ENCODE measurements at places on chromosomes 16 and 17.

- no peak for DNase-seq
These were observed 27.4 kb downstream of the TMEM132E start for GRCh38 chr17:34606763-34607162.

DNA sequence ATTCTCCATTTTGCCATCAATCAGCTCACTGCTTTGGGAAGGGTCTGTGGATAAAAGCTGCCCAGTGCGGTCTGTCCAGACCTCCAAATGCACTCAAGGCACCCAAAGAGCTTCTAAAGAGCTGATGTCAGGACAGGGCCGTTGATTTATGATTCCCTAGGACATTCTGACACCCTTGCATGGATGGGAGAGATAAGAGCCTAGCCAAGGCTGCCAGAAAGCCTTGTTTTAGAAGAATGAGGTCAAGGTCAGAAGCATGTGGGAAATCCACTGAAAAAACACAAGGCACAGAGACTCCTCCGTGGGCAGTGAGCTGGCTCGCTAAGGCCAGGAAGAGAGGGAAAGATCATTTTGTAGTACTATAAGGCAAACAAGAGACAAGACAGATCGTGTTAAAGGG, 214.0 kb downstream of the CDH11 start:
- DNase-seq, result no peak

DNA sequence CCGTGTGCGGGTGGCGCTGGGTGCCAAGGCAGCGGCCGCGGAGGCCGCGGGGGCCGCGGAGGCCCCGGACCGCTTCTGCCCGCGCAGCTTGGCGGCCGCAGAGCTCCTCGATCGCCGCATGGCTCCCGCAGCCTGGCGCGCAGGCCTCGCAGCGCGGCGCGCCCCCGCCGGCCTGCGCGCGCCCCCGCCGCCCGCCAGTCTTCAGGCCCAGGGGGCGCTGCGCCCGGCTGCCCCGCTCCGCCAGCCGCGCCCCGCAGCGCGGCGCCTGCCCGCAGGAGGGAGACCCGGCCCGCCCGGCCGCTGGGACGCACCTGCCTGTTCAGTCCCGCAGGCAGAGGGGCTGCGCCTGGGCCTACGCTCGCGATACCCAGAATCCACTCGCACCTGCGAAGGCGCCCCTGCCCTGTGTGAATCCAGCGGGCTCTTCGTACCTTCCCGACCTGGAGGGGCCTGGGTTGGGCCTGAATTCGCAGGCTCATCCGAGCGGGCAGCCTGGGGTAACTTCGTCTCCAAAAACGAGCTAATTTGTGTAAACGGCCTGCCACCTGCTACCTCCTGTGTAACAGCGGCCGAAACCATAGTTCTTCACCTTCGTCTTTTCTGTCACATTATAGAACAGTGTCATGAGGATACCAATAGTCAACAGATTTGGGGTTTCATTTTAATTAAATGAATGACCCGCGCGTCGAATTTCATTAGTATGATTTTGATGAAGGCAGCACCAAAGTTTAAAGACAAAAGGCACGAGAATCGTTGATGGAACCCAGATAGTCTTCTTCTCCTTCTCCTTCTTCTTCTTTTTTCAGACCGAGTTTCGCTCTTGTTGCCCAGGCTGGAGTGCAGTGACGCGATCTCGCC, at the start of gene CENPV:
CENPV (minus strand) TSS at position 153 of the 858 bp plus-strand sequence; CDS start at position 120, 33 bp downstream.
- no peak for DNase-seq

DNA sequence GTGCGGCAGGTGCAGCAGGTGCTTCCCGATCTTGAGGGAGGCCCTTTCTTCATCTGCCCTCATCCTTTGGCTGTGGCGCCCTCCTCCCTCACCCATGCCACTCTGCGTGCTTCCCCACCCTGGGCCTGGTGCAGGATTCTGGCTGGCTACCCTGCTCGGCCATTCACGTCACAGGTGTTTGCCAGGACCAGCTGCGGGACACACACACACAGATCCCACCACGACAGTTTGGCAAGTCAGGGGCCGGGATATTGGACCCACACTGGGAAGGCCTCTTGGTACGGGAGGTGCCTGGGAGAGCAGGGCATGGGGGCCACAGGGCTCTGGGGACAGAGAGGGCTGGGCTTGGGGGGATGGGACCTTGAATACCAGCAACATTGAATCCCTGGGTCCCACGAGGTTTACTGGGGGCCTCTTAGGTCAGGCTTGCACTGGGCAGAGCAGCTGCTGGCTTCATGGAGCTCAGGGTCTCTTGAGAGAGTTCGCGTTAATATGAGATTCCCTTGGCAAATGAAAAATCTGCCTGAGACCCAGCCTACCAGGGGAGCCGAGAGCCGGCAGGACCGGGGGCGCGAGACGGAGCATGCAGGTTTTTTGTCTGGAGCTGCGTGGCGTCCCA, 15.1 kb downstream of the ADCY7 start:
- DNase-seq, result no peak

- no peak for DNase-seq
These were observed 53.2 kb upstream of the ZNF750 start for GRCh38 chr17:82892899-82893565.

- DNase-seq, result no peak
These were observed 4.8 kb upstream of the PPP1R9B start for GRCh38 chr17:50155115-50155819.

DNA sequence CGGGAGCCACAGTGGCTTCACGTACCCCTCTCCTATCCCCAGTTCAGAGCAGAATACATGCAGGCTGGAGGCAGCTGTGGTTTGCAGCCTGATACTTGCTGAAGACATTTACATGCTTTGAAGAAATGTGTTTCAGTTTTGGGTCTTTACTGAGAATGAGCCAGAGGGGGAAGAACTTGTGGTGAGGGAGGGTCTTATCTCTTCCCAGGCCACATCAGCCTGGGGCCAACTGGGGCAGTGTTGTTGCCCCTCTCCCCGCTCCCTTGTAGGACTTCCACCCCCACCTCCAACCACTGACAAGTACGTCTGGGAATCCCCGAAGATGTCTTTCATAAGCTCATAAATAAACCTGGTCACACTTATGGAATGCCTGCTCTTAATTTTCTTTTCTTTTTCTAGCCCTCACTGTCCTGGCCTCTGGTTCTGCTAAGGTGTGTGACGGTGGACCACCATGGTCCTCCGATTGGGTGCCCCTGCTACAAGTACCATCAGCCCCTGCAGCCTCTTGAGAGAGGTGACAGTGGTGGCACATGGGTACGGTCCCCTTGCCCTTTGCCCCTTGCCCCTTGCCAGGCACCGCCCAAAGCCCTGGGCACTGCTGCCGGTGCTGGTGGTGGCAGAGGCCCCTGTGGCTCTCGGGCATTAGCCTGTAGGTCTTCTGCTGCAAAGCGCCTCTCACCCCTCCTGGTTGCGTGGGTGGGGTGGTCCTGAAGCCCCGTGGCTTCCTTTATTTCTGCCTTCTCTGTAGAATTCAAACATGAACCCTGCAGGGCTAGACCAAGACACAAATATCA, 144.8 kb upstream of the RPH3AL start:
- no peak for DNase-seq

DNA sequence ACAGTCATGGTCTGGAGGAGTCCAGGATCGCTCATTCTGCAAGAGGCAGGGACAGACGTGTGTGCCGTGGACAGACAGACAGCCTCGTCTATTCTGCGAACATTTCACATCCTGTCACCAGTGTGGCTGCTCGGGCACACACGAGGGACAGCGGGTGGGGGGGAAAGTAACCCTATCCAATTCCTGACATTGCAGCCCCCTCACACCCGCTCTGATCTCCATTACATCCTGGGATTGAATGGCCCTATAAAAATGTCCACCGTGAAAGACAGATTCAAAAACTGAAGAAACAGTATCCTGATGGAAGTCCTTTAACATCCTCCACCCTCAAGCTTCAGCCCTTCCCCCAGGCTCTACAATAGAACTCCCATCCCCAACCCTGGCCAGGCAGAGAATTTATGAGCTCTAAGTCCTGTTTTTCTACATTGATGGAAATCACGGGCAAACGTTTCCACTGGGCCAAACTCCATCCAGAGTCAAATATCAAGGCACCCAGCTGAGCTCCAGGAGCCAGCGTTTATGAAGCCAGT, 39.4 kb downstream of the HS3ST3A1 start:
- DNase-seq, result no peak

GRCh38 chr16:50509521-50510341, 38.5 kb upstream of the NKD1 start:
- no peak for DNase-seq

GRCh38 chr16:49637933-49638672, 217.8 kb downstream of the ZNF423 start:
- DNase-seq, result no peak

- DNase-seq, result no peak
These were observed 109.6 kb downstream of the BRIP1 start for GRCh38 chr17:61753696-61754095.

GRCh38 chr17:61410141-61411010, 10.7 kb downstream of the TBX2 start:
- DNase-seq, result no peak

DNA sequence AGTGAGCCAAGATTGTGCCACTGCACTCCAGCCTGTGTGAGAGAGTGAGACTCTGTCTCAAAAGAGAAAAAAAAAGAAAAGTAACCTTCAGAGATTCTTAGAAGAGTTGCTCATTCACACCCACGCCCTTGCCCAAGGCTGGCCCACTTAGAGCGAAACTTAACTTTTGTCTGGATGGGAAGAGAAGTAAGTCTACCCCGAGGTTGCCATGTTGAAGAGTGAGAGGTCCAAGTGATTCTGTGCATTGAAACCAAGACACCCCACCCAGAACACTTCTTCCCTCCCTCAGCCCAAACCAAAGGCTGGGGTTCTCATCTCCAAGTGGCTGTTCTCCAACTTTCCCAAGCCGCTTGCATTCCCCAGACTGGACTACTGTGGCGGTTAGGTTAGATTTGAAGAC, 2.4 kb upstream of the CISD3 start:
- DNase-seq, result no peak

DNA sequence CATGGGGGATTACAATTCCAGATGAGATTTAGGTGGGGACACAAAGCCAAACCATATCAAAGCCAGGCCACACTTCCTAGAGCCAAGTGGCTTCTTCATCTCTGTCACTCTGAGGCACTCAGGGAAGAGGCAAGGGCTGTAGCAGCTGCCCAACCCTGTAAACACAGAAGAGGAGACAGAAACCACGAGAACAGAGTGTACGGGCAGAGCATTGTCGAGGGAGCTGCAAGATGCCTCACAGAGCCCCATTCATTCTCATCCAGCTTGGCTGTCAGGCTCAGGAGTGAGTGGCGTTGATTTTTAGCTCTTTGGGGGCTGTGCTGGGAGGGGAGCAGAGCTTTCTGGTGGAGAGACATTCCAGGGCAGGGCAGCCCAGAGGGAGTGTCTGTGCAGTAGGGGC, 117.2 kb upstream of the SALL1 start:
- no peak for DNase-seq

DNA sequence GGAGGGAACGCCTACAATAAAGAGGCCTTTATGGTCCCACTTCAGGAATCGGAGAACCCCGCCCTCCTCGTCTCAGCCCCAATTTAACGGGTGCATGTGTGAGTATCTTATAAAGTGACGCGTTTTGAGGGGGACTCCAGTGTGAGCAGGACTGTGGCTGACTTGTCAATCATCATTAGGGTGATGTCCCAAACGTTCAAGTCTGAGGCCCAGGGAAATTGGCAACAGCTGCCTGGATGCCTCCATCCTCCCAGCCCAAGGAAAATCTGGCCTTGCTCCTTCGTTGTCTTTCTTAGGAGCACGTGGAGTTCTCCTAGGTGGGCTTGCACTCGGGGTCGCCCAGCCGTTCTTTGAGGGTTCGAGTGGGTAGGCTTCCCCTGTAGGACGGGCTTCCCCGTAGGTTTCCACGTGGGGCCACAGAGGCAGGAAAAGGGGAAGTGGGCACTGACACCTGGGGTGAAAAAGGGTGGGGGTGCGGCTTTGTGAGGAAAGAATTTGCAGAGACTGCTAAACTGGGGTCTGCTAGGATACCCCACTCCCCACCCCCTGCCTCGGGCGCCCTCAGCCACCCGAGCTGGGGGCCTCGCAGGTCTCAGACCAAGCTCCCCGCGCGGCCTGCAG, 561 bp upstream of the HERPUD1 start:
- DNase-seq, result no peak

GRCh38 chr17:40872416-40872815, 5.4 kb upstream of the KRT12 start:
- DNase-seq, result no peak

- no peak for DNase-seq
These were observed 3.6 kb upstream of the MEOX1 start for GRCh38 chr17:43665084-43665936.

GRCh38 chr16:29791845-29792807, 1.6 kb downstream of the KIF22 start:
- no peak for DNase-seq

- DNase-seq, result no peak
These were observed 1.7 kb upstream of the ZNF423 start for GRCh38 chr16:49857423-49858181.

DNA sequence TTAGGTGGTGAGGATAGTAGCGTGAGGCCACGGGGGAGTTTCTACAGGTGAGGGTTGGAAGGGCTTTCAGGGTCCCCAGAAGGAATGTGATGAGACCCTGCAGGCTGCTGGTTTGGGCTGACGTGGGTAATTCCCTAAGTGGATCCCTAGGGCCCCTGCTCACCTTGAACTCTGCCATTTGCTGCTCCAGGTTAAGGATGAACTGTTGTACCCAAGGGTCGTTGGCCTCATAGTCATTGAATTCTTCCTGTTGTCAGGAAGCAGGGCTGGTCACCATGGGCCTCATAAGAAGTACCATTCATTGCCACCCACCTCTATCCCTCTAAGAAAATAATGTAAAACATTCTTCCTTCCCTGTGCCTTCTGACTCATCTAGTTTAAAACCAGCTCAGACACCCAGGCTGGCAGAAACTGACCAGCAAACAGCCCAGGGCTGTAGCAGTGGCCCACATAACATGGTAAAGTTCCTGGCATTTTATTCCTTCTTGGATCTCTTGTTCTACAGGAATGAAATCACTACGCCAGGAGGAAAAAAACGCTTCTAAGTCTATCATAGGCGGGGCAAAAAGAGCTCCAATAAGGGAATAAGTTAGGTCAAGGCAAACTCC, 27.6 kb downstream of the FCSK start:
- no peak for DNase-seq

GRCh38 chr16:49681217-49681883, 174.6 kb downstream of the ZNF423 start:
- DNase-seq, result no peak

DNA sequence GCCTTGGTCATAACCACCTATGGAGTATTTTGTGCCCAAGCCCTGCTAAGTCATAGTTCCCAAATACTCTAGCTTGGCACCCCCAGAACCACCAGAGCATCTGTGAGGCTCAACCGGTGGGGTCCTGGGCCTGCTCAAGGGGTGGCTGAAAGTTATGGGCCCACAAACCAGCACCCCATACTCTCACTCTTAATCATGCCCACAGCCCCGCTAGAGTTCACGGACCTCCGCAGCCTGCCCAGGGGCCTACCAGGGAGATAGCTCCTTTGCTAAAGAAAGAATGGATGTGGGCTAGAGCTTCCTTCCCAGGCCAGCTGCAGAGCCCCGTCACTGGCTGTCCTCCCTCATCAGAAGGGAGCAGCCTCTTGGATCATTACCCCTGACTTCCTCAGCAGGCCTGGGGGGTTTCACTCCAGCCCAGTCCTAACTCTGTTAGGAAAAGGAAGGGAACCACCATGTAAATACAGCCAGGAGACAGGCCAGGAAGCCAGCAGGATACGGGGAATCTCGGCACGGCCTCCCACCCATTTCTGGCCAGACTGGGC, 1.4 kb downstream of the GIT1 start:
- no peak for DNase-seq
